ENCODE measurements at places on chromosomes 2 and 18.
A peak's percentile ranks its signal among the peaks of the same experiment; 100 is the strongest.

- no peak for DNase-seq
These were observed 21.6 kb downstream of the R3HDM1 start for GRCh38 chr2:135552887-135553286.

GRCh38 chr2:40256649-40257048 is 195.2 kb downstream of the SLC8A1 start:
- peak; percentile 42 for DNase-seq

DNA sequence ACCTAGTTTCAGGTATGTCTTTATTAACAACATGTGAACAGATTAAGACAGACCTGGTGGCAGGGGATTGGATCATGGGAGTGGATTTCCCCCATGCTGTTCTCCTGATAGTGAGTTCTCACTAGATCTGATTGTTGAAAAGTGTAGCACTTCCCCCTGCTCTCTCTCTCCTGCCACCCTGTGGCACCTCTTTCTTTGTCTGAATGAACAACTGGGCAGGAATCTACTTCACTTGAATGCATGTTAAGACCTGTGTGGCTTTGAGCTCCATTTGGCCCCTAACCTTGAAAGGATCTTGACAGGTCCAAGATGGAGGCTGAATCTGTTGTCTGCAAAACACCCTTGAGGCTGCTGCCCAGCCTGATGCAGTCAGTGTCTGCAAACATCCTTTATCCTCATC is 194.4 kb downstream of the RNF144A start:
- DNase-seq: no peak

GRCh38 chr18:50111398-50111797 is 83.5 kb downstream of the MYO5B start:
- no peak for DNase-seq

- DNase-seq: no peak
These were observed 280.5 kb downstream of the CAMKMT start for GRCh38 chr2:44642123-44642857.

- no peak for DNase-seq
These were observed 254.8 kb downstream of the TGIF1 start for GRCh38 chr18:3704556-3705344.

DNA sequence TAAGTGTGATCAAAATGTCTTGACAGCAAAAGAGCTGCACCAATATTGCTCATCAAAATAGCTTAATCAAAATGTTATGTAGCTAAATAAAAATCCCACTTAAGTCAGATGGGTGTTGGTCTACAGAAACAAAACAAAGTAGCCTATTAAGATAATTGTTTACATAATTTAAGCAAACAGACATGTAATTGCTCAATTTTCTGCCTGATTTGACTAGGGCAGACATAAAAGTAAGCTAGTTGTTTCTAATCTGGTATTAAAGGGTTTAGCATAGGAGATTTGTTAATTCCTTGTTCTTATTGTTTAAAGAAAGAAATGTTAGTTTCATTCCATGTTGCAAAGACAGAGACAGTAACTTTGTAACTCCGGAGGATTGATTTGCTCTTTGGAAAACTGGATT is 11.5 kb upstream of the FEZ2 start:
- DNase-seq: no peak

DNA sequence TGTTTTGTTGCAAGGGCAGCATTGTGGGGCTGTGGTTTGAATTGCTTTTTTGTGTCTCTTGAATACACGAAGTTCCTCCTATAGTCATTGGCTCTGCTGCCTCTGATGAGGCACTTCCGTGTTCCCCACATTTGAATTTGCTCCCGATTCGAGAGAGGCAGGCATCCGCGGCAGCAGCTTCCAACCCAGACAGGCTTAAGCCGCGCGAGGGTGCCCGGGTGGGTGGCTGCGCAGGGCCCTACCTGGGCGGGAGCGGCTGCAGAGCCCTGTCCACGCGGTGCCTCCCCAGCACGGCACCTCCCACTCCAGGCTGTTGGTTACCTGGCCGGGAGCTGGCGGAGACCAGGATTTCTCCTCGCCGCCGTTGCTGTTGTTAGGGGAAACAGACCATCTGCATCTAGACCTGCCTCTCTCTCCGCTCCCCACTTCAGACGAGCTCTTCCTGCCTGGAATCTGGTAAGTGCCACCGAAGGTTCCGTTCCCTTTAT is 151.3 kb downstream of the NEDD4L start:
- no peak for DNase-seq

DNA sequence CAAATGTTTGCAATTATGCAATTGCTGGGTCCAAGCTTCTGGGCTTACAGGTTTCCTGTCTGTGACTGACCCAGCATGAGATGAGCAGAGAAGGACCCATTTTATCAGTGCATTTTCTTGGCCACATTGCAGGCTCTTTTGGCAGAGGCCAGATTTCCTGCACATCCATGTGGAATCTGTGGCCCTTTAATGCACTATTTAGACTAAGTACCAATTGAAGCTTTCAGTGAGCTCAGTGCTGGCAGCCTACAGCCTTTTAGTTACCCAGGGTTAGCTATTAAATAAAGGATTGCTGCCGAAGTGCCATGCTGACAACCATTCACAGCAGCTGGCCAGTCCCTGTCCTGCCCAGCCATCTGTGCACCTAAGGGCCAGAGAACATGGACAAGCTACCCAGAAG is 165.0 kb downstream of the ANKRD30B start:
- DNase-seq: no peak

DNA sequence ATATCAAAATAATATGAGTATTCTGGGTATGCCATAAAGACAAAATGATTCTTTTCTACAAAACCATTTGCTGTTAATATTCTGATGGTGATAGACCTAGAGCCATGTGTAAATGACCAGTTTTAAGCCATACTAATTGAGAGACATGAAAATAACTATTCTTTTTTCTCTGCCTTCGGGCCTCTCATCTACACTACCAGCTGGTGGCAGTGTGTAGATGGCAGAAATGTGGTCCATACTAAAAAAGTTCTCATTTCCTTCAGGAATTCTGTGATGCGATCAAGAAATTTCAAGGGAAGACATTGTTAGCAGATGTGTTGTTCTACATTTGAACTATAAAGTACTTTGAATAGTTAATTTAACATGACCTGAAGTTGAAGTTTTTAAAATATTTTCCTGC is 485.2 kb downstream of the TRIB2 start:
- no peak for DNase-seq

GRCh38 chr2:97745474-97746174 is 32.2 kb downstream of the ZAP70 start:
- no peak for DNase-seq

- DNase-seq: no peak
These were observed 53.6 kb upstream of the RPRM start for GRCh38 chr2:153532140-153532539.

GRCh38 chr2:158931572-158931971 is 36.9 kb upstream of the TANC1 start:
- peak; percentile 78 for DNase-seq

- no peak for DNase-seq
These were observed 21.2 kb upstream of the THOC1 start for GRCh38 chr18:289026-289425.

DNA sequence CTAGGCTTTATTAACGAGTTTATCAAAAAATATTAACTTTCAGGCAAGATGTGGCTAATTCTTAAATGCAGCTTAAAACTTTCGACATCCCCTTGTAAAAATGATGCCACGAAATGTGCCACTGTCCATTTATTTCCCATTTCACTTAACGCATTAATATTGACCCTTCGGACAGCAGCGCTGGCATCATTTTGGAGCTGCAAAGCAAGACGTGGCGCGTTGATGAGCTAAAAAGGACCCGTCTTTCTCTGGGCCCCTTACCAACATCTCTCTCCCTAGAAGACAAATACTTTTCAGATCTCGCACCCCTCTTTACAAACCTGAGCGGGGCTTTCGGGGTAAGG is 367.9 kb downstream of the MTX2 start:
- no peak for DNase-seq

- peak; percentile 80 for DNase-seq
These were observed 47.6 kb downstream of the STK17B start for GRCh38 chr2:196123679-196124373.

- no peak for DNase-seq
These were observed 66.5 kb upstream of the NEUROD1 start for GRCh38 chr2:181746844-181747243.

DNA sequence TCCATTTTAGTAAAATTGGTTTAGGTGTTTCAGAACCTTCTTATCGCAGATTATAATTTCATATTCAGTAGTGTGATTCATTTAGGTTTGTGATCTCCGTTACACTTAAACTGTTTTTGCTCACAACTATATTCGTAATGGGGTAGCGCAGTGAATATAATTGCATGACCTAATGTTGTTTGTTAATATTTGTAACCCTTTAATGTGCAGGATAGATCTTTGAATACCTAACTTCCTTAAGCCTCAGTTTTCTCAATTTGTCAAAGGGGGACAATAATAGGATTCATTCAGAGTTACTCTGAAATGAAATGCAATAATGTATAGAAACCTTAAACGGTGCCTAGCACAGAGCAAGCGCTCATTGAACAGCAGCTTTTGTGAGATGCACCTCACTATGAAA is 558 bp upstream of the ZDBF2 start:
- DNase-seq: no peak

DNA sequence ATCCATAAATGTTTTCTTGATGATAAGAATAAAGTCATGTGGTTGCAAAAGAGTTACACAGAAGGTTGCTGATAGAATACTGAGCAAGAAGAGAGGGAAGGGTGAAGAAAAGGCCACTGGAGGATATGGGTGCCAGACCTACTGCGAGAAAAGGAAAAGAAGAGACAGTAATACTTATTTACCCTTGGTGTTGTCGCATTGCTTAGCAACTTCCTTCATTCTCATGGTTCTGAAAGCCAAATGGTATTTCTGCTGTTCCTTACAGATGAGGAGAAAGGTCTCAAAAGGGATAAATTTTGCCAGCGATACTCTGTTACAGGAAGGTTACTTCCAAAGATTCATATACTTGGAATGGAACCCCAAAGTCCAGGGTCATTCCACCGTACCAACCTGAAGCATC is 62.5 kb downstream of the LHCGR start:
- DNase-seq: no peak

DNA sequence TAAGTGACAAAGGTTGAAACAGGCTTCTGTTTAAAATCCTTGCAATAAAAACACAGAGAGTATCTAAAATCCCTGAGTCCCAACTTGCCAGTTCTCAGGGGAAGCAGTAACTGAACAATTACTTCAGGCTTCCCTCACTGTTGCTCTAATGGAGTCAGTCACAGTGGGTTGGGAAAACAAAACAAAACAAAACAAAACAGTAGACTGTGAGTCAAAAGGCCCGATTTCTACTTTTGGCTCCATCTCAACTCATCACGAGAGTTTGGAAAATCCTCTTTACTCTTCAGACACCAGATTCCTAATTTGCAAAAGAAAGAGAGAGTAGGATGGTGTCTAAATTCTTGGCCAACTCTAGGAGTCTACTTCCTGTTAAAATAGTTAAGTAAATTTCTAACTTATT is 1.1 kb downstream of the FSHR start:
- no peak for DNase-seq

GRCh38 chr2:108316461-108317258 is 28.0 kb downstream of the SULT1C2 start:
- no peak for DNase-seq

- DNase-seq: no peak
These were observed 7.5 kb downstream of the REL start for GRCh38 chr2:60888853-60889252.

DNA sequence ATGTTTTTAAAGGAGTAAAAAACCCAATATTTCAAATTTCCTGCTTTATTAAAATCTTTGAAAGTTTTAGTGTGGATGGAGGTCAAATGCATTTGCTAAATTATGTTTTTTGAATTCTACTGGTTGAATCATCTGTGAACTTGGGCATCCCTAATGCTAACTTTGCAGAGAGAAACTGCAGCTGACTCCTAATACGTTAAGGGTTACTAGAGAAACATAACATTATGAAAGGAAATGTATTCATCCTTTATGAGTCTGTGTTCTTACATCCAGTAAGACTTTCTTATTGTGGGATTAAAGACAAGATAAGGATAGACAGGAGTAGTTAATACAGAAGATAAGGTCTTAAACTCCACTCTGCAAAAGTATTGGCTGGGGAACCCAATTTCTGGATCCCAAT is 140.6 kb downstream of the FAM124B start:
- DNase-seq: peak; percentile 42

DNA sequence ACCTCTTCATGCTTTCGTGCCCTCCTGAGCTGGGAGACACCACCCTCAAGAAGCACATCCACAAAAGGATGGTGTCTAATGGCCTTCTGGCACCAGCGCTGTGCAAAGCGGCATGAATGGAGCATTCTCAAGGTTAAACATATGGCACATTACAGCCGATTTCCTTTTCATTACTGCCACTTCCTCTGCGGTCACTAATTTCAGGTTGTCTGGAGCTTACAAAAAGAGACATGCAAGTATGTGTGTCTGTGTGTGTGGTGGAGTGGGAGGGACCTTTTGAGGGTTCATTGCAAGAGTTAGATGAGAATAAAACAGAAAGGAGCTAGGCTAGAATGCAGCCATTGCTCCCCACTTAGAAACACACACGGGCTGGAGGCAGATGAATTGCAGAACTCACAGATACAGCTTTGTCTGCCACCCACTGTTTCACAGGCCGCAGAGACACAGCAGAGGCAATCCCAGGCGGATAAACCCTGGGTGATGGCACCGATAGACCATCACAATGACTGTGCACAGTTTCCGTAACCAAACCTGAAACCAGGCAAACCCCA is 76.0 kb downstream of the TGIF1 start:
- no peak for DNase-seq

DNA sequence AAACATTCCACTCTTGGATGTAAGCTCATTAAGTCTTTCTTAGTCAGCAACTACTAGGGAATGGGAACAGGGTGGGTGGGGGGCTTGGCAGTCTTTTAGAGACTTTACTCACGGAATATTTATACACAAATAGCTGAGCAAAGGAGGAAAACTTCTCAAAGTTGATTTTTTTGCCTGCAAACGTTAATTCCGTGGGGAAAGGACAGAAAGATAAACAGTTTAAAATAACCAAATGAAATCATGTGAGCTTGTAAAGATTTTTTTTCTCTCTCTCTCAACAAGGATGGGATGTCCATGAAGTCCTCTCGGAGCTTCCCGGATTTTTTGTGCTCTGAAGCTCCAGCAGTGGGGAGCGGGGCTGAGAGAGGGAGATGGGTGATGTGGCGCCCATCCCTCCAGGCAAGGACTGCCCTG is 32.2 kb upstream of the MAT2A start:
- peak; percentile 76 for DNase-seq

- no peak for DNase-seq
These were observed 220.2 kb downstream of the SUCLG1 start for GRCh38 chr2:84238907-84239306.

- DNase-seq: no peak
These were observed 51.9 kb downstream of the EFEMP1 start for GRCh38 chr2:55871637-55872036.

GRCh38 chr2:78034706-78035105 is 512.5 kb upstream of the LRRTM4 start:
- no peak for DNase-seq

- DNase-seq: no peak
These were observed 887.5 kb upstream of the NRXN1 start for GRCh38 chr2:51919395-51919794.

DNA sequence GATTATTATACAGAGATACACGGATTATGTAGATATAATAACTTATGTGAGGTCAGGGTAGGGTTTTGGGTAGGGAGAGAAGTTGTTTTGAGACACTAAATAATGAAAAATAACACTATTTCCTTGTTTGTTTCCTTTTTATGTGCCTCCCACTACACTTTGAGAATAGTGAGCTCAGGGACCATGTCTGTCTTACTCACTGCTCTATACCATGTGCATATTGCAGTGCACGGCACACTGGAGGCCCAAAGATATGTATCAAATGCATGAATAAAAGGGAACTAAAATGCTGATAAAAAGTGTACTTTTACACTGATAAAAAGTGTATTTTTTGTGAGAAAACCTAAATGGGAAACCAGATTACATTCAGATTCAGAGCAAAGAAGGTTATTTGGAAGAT is 151.4 kb upstream of the NABP1 start:
- no peak for DNase-seq

Data from EH (cell line).